ENCODE measurements at places on chromosomes 3 and 15.

DNA sequence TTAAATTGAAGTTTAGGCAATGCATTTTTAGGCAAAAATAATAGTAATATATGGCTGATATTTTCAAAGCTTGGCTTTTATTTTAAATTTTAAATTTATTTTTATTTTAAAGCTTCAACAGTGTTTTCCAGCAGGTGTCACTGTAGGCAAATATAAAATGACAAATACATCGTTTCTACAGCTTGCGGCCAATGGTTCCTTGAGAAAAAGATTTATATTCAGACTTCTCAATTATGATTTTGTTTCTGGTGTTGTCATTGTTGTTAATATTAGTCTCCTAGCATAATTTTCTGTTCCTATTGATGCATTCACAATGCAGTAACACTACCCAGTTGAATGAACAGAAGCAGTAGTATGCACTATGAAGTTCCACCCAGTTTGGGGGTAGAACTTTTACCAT is 220.7 kb upstream of the DNAJC19 start:
- no peak for DNase-seq

GRCh38 chr15:53580366-53580765 is 179.1 kb downstream of the WDR72 start:
- DNase-seq, result no peak

- DNase-seq, result no peak
Observed at GRCh38 chr3:12579905-12580304, 23.0 kb downstream of the MKRN2 start.

DNA sequence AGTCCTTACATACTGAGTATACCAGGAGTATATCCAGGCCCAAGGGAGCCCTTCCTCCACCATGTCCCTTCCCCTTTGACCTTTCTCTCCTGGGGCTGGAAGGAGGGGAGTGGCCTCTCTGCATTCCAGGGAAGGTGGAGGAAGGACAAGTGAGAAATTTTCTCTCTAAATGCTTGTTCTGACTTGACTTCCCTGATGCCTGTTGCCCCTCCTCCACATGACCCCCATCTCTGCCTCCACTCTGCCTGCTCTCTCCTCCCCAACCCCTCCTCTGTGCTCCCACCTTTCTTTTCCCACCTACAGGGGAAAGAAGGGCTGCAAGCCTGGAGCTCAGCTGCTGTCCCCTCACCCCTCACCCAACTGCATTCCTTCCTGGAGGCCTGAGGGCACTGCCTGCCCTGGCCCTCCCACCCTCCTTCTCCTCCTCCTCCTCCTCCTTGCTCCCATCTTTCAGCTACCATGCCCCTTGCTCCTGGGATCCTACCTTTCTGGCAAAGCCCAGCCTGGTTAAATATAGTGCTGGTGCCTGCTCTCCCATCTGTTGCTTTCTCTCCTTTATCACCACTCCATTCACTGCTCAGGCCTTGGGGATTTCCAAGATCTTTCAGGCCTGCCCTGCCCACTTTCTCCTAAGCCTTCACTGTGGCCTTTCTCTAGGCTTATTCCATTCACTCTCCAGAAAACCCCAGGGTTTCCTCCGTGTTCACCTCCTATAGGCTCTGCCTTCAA is 8.5 kb upstream of the DAG1 start:
- DNase-seq, result no peak

DNA sequence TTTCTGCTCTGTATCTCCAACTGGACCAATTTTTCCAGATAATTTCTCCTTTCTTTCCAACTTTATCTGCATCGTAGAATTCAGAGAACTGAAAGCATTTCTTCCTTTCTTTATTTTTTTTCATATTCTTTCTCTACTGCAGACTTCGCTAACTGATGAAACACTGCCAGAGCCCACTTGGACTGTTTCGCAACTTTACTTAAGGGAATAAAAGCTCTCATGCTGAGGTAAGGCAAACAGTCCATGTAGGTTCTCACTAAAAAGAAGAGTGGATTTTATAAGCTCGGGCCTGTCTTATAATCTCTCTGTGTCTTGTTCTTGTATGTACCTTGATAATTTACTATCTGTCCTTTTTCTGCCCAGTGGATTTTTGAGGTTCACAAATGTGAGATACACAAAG is 163.5 kb downstream of the CNTN4 start:
- no peak for DNase-seq

DNA sequence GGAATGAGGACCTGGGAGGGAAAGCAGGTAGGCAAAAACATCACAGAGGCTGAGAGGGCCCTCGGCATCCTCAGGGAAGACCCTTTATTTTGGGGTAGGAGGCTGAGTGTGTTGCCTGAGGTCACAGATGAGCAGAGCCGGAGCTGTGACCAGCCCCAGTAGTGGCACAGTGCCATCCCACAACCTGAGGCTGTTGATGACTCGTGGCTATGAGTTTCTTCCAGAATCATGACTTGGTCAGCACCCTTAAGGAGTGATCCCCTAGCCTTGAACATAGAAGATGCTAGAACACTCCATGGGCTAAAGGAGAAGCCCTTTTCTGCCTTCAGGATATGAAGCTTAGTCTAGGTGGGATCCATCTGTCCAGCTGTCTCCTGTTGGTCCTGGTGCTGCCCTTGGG is 19.5 kb upstream of the CXCR6 start:
- no peak for DNase-seq

GRCh38 chr3:60839246-60839645 is 412.0 kb downstream of the FHIT start:
- no peak for DNase-seq

DNA sequence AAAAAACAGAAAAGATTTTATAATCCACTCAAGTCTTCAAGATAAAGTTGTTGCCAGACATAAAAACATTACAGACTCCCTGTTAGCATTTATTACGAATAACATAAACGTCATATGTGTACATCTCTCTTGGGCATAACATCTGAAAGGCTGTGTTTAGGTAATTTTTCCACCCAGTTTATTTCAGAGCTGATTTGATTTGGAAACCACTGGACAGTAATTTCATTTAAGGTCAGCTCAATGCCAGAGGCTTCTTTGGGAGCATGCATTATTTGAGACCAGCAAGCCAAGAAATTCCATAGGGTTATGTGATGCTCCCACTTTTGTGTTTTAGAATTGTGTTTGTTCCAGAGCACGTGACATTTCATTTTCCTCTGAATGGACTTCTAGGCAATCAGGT is 196.0 kb downstream of the AKAP13 start:
- DNase-seq, result no peak

DNA sequence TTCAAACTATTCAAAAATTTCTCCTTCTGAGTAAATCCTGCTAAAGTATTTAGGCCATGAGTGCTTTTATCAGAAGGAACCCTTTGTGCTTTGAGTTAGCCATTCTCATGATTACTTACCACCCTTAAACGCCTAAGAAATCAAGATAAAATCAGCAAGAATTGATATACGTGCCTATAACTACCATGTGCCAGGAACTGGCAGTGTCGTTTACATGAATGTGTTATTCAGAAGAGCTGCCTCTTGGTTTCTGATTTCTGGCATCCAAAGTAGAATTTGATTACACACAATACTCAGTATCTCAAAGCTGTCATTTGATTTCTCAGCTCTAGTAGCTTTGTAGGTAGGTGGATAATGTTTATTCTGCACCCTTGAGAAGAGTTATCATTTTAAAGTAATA is 351.3 kb upstream of the CCDC54 start:
- no peak for DNase-seq

DNA sequence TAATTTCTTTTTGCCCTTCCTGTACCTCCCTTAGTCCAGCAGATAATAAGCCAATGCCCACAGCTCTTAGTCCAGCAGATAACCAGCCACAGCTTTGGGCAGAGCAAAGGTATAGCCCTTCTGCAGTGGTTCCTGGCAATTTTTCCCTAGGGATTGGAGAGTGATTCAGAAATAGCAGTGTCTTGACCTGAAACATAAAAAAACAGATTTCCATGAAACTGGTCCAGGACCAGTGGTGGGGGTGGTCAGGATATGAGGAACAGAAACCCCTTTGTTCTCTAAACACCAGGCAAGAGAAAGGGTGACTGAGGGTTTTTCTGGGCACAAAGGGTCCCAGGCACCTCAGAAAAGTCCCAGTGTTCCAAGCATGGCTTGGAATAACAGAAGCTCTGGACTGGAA is 103.4 kb downstream of the ARRDC4 start:
- DNase-seq, result no peak

GRCh38 chr15:77975332-77976094 is 102.0 kb downstream of the TBC1D2B start:
- no peak for DNase-seq

- no peak for DNase-seq
Observed at GRCh38 chr3:156605686-156606605, 51.0 kb upstream of the SSR3 start.

GRCh38 chr3:142057331-142057725 is 92.0 kb downstream of the TFDP2 start:
- no peak for DNase-seq

DNA sequence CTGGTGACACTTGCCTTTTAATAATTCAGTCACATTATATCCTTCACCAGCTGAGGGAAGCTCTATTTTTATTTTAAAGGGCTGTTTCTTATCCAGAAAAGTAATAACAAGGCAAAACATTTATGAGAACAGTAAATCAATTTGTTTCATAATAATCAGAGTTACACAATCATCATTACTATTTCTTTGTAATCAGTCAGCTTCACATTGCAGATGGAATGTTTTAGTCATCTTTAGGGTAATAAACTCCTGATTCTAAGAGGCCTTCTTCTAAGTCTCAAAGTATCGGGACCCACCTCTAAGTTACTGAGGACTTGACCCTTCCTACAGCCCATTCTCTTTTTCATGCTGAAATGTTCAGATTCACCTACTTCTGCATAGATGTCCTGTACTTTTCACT is 298.3 kb upstream of the TGFBR2 start:
- no peak for DNase-seq

- no peak for DNase-seq
Observed at GRCh38 chr3:45689787-45690145, 570 bp downstream of the SACM1L start.

GRCh38 chr3:45890405-45890804 is 4.1 kb downstream of the CCR9 start:
- no peak for DNase-seq

GRCh38 chr3:98026425-98027084 is 8.6 kb downstream of the GABRR3 start:
- no peak for DNase-seq

DNA sequence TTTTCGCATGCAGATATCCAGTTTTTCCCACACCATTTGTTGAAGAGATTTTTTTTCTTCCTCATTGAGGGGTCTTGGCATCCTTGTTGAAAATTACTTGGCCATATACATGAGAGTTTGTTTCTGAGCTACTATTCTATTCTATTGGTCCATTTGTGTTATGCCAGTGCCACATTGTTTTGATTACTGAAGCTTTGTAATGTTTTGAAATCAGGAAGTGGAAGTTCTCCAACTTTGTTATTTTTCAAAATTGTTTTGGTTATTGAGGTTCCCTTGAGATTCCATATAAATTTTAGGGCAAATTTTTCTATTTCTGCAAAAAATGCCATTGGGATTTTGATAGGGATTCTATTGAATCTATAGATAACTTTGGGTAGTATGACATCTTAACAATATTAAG is 130.3 kb upstream of the PFN2 start:
- no peak for DNase-seq

DNA sequence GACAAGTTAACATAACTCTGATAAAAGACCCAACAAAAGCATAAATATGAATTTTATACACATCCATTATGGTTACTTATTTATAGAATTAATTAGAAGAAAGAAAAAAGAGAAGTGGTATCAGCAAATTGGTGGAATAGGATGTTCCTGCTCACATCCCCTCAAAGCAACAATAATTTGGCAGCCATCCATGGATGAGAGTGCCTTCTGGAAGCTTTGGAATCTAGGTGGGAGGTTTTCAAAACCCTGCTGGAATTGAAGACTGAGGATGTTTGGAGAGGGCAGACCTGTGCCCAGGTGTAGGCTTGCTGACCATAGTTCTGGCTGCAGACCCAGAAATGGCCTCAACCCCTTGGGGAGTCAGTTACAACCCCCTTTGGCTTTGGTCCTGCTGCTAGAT is 91.2 kb downstream of the EDEM1 start:
- no peak for DNase-seq

GRCh38 chr15:48516121-48516520 is 129.4 kb downstream of the FBN1 start:
- no peak for DNase-seq

- no peak for DNase-seq
Observed at GRCh38 chr3:143433787-143434378, 314.3 kb downstream of the CHST2 start.

DNA sequence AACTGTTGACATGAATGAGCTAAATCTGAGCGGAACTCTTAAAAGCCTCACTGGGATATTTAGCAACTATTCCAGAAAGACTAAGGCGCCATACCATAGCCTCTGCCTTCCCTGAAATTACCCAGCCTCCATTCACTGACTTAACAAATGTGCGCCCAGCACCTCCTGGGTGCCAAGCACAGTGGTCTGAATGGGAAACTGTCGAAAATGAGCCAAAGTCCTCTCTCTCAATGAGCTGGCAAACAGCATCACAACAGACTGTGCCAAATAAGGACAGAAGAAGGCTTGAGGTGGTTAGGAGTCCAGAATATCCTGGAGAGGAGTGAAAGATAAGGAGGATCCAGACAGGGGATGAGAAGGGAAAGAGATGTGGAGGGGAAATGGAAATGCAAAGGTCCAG is 332.4 kb downstream of the MAGI1 start:
- DNase-seq, result no peak

- no peak for DNase-seq
Observed at GRCh38 chr15:45640616-45641015, 5.8 kb downstream of the SQOR start.

DNA sequence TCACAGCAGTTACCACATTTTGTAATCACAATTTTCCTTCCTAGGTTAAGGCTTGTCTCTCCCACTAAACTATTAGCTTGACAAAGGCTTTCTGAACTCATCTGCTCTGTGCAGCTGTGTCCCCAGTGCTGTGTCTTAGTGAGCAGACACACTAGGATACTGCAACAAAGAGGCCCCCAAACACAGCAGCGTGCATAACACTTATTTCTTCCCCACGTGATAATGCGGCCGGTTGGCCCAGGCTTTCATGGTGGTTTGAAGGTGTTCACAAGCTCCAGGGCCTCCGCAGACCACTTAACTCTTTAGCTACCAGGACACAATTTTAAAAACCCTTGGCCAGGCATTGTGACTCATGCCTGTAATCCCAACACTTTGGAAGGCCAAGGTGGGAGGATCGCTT is 2.2 kb upstream of the HDAC11 start:
- no peak for DNase-seq

DNA sequence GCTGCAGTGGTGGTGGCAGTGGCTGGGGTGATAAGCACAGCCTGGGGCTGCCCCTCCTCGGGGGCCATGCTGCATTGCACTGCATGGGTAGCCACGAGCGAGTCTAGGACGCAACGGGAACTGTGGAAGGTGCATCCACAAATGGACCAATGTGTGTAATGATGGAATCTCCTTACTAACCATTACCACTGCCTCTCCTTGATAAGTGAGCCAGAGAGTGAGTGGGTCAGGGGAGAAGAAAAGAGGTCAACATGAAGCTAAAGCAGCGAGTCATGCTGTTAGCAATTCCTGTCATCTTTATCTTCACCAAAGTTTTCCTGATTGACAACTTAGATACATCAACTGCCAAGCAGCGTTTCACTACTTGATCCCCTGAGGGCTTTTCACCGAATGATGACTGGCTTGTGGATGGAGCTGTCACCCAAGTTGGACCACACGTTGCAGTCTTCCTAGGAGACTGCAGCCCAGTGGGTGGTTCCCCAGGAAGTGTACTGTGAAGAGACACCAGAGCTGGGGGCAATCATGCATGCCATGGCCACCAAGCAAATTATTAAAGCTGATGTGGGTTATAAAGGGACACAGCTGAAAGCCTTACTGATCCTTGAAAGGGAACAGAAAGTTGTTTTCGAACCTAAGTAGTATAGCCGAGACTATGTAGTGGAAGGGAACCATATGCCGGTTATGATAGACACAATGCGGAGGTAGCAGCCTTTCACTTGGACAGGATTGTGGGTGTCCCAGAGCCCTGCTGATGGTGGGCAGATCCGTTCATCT is 20.6 kb downstream of the SAMD7 start:
- DNase-seq, result no peak

All from activated CD8-positive, alpha-beta memory T cell treated with anti-CD3 and anti-CD28 coated beads for 1 hour (primary cell).